ENCODE measurements at places on chromosomes 6 and 20.

- DNase-seq: no peak
These were observed 151.4 kb upstream of the LAMA2 start for GRCh38 chr6:128731249-128732165.

GRCh38 chr6:138157986-138158638 is 3.6 kb upstream of the ARFGEF3 start:
- DNase-seq: no peak

GRCh38 chr6:56424542-56425083 is 177.2 kb upstream of the COL21A1 start:
- DNase-seq: no peak

- peak; percentile 40 for DNase-seq
These were observed at the start of gene ADGRB3 for GRCh38 chr6:68634726-68635411. Gene ADGRB3, plus strand, starts transcription at chr6:68635282. Its CDS starts 3,394 bp downstream, at chr6:68638676.

GRCh38 chr6:61210549-61210948 is 1075.5 kb downstream of the KHDRBS2 start:
- no peak for DNase-seq

GRCh38 chr20:23135449-23136420 is 49.6 kb upstream of the CD93 start:
- DNase-seq: no peak

- DNase-seq: no peak
These were observed 139.3 kb upstream of the PMEPA1 start for GRCh38 chr20:57849121-57849520.

GRCh38 chr20:11452326-11452725 is 465.4 kb upstream of the BTBD3 start:
- DNase-seq: no peak

GRCh38 chr6:40492187-40492586 is 95.0 kb downstream of the LRFN2 start:
- DNase-seq: no peak

DNA sequence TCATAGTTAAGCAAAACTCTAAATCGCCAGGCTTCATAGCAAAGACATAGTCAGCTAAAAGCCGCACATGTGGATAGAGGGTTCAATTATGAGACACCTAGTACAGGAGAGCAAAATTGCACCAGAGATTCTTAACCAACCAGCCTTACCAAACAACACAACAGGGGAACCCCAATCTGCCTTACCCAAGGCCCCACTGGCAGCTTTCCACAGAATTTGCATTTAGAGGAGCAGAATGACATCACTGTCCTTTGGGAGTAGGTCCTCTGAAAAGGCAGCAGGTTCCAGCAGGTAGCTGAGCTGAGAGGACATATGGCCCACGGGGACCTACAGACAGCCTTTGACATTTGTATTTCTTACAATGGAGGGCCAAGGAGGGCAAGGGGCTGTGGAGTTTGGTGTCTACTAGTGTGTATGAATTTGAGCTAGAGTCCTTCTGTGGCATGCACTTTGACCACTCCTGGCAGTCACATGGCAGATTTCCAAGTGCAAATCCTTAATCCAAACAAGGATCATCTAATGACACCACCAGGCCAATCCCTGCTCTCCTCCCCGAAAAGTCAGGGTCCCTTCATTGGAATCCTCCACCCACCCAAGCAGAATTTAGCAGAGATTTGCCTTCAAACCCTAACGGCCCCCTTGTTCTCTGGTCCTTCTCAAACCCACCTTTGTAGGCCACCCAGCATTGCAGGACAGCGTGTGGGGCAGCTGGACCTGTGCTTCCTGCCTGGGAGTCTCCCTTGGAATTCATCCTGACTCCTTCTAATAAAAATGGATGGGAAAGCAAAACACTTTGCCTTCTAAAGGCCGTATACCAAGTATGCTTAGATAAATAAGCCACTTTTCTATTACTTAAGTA is 171.2 kb upstream of the SUPT3H start:
- DNase-seq: no peak

DNA sequence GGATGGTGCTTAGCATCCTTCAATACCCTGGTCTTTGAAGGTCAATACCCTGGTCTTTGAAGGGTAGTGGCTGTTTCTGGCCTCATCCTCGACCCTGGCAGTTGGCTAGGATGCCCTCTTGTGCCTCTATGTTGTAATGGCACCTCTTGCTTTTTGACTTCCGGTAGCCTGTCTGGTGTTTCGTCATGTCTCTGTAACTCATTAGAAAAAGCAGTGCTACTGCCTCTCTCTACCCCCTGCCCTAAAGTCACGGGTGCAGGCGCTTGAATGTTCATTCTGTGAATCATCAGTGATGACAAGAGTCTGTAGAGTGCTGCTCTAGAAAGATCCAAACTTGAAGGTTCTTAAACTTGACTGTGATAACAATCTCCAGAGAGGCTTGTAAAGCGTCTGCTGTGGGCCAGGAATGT is 28.3 kb downstream of the RSPO4 start:
- DNase-seq: peak; percentile 45

Measured in stimulated activated CD8-positive, alpha-beta memory T cell treated with anti-CD3 and anti-CD28 coated beads, Interleukin-4, amount 100 ng/mL, for 48 hours (primary cell).